Activated CD4-positive, alpha-beta T cell treated with anti-CD3 and anti-CD28 coated beads for 36 hours (primary cell): ENCODE measurements at places on chromosomes 12 and 14.
A peak's percentile ranks its signal among the peaks of the same experiment; 100 is the strongest.

- H3K36me3 ChIP-seq: no peaks in the 10 kb centered on the region
- peaks cover 4% of the 10 kb centered on the region for H3K27me3 ChIP-seq
- no peak for DNase-seq
- H3K4me1 ChIP-seq: no peaks in the 10 kb centered on the region
- H3K27ac ChIP-seq: no peak overlapping the region
Observed at GRCh38 chr14:59176765-59177164, 11.7 kb upstream of the DAAM1 start.

- no peak for DNase-seq
- H3K4me1 ChIP-seq: no peaks in the 10 kb centered on the region
- H3K27me3 ChIP-seq: no peaks in the 10 kb centered on the region
- H3K27ac ChIP-seq: no peak overlapping the region
Observed at GRCh38 chr12:8779281-8779680, 43.1 kb upstream of the A2ML1 start.

DNA sequence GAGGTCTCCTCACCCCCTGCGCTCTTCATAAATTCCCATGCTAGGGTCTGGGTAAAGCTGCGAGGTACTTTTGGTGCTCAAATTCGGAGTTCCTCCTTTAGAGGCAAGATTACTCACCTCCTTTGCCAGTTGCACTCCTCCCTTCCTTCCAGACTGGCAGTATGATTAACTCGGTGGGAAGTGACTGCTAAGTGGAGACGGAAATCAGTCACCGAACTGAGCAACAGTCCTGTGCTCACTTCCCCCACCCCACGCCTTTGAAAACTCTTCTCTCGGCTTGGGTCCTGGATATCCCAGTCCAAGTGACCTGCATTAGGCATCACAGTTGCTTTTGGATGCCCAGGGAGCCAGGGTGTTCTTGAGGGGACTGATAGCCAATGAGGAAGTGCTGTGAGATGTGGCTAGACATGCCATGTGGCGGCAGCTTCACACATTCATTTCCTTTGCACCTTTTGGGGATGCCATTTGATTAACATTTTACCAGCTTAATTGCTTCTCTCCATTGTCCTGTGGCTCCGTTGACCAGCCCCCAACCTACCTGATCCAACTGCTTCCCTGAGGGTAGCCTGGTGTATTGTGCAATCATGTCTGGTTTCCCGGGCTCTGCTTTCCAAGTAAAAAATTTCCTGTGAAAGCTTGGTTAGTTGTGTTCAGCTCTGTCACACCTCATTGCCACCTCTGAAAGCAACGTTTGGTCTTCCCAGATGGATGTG is 840 bp downstream of the PNP start:
- peaks cover 50% of the 10 kb centered on the region for H3K36me3 ChIP-seq
- DNase-seq: peak; percentile 78
- H3K4me3 ChIP-seq: peak overlapping the region; percentile 91

GRCh38 chr12:118430516-118430915 is 54.2 kb downstream of the SUDS3 start:
- peaks cover 10% of the 10 kb centered on the region for H3K36me3 ChIP-seq
- no peak overlapping the region for H3K4me3 ChIP-seq
- DNase-seq: no peak
- no peaks in the 10 kb centered on the region for H3K4me1 ChIP-seq

DNA sequence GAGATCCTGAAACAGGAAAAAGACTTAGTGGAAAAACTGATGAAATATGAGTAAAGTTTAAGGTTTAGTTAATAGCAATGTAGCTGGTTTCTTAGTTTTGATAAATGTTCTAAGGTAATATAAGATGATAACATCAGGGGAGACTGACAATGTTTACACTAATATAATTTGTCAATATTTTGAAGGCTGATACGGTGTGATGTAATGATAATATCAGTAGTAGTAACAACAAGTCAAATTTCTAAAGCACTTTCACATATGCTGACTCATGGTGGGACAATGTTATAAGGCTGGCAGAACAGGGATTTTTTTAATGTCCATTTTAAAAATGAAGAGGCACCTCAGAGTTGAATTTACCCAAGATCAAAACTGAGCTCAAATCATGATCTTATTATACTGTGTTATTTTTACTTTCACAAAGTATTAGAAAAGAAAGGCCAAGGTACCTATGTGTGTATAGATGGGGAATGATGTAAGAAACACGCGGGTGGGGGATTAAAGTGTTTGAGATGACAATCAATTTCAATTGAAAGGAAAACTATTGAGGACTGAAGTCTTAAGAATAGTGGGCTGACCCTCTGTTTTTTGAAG is 2.4 kb upstream of the FLRT2 start:
- no peak overlapping the region for H3K27ac ChIP-seq
- H3K36me3 ChIP-seq: no peaks in the 10 kb centered on the region
- H3K4me3 ChIP-seq: no peak overlapping the region
- H3K4me1 ChIP-seq: peaks cover 13% of the 10 kb centered on the region
- DNase-seq: no peak

DNA sequence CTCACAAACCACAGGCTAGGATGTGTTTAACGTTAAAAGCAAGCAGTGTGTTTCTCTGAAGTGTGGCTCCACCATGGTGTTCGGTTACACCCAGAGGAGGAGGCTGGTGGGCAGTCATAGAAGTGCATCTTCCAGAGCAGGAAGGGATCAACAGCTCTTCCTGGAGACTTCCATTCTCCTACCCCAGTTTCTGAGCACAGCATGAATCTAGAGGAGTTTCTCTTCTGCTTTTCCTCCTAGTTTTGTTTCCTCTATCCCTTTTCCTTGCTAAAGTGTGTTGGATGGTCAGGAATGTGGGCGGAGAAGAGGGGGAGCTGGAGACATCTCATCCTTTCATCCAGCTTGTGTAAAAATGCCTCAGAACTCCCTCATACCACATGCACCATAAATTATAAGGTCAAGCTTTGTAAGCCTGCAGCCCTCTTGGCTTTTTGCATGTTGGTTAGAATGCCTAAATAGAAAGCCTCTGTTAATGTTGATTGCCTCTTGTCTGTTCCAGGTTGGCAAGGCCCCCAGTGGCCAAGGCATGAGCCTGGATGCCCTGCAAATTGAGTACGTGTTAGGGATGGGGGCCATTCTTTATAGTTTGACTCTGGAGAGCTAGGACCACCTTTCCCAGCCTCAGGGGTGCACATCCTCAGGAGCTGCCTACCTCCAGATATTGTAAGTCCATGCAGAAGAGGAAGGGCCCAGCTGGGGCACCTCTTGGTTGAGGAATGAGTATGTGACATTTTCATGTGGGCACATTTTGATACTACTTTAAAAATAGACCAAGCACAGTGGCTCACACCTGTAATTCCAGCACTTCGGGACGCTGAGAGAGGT is 4.0 kb upstream of the CKAP4 start:
- no peak overlapping the region for H3K27ac ChIP-seq
- H3K36me3 ChIP-seq: no peaks in the 10 kb centered on the region
- no peaks in the 10 kb centered on the region for H3K27me3 ChIP-seq
- H3K4me3 ChIP-seq: no peak overlapping the region

GRCh38 chr12:47941871-47942613 is 21.4 kb upstream of the TMEM106C start:
- DNase-seq: peak; percentile 60
- H3K27ac ChIP-seq: no peak overlapping the region
- H3K4me1 ChIP-seq: peaks cover 4% of the 10 kb centered on the region
- no peak overlapping the region for H3K4me3 ChIP-seq
- H3K27me3 ChIP-seq: peaks cover 16% of the 10 kb centered on the region
- no peaks in the 10 kb centered on the region for H3K36me3 ChIP-seq

- H3K27me3 ChIP-seq: no peaks in the 10 kb centered on the region
- H3K4me1 ChIP-seq: no peaks in the 10 kb centered on the region
- H3K4me3 ChIP-seq: no peak overlapping the region
- H3K36me3 ChIP-seq: no peaks in the 10 kb centered on the region
Observed at GRCh38 chr12:90794212-90794611, 160.8 kb downstream of the CCER1 start.

- no peaks in the 10 kb centered on the region for H3K4me1 ChIP-seq
- DNase-seq: no peak
- no peak overlapping the region for H3K4me3 ChIP-seq
- H3K27me3 ChIP-seq: no peaks in the 10 kb centered on the region
- H3K36me3 ChIP-seq: no peaks in the 10 kb centered on the region
- H3K27ac ChIP-seq: no peak overlapping the region
Observed at GRCh38 chr12:129605666-129606065, 298.2 kb downstream of the TMEM132D start.

DNA sequence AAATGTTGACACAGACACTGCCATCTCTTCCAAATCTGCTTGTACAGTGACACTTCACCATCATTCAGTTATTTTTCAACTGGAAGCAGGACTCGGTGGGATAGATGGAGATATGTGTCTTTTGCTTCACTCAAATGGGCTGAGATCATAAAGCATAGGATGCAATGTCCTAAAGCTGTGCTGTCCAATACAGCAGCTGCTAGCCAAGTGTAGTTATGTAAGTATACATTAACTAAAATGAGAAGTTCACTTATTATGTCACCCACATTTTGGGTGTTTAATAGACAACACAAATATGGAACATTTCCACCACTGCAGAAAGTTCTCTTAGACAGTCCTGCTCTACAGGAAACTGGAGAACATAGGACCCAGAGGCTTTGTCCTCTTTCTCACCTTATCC is 43.6 kb downstream of the AREL1 start:
- peaks cover 13% of the 10 kb centered on the region for H3K4me1 ChIP-seq
- peaks cover 35% of the 10 kb centered on the region for H3K36me3 ChIP-seq
- no peak overlapping the region for H3K27ac ChIP-seq
- no peak for DNase-seq
- H3K4me3 ChIP-seq: no peak overlapping the region
- no peaks in the 10 kb centered on the region for H3K27me3 ChIP-seq

DNA sequence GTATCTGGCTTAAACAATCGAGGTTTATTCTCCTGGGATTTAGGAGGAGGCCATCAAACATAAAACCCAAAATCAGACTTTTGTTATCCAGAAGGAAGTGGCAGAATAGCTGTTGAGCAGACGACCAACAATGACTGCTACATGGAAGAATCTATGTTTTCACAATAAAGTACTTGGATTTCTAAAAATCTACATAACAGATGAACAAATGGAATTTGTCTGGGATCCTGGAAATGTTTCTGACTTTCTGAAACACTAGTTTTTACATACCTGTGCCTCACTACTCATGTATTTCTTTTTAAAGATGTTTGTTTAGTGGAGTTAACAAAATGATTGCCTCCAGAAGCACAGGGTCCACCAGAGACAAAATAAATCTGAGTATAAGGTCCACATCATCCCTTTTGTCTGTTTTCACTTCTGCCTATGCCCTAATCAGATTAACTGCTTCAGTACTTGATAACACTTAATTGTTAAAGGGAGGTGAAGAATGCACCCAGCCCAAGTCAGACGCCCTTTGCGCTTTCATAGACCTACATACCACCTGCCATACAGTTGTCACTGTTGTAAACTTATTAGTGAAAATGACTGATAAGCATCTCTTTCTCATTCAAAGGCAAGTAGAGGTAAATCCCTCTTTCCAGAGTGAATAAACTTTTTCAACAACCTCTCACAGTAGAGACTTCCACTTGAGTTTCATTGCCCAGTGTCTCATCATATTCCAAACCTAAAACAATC is 164.6 kb downstream of the EGLN3 start:
- no peaks in the 10 kb centered on the region for H3K36me3 ChIP-seq
- H3K4me3 ChIP-seq: no peak overlapping the region
- peaks cover 2% of the 10 kb centered on the region for H3K4me1 ChIP-seq

- peaks cover 35% of the 10 kb centered on the region for H3K36me3 ChIP-seq
- no peak overlapping the region for H3K27ac ChIP-seq
- H3K27me3 ChIP-seq: no peaks in the 10 kb centered on the region
Observed at GRCh38 chr12:64461634-64462414, 9.9 kb downstream of the TBK1 start.

GRCh38 chr12:111311011-111311410 is 57.9 kb downstream of the PHETA1 start:
- peaks cover 9% of the 10 kb centered on the region for H3K4me1 ChIP-seq
- H3K27ac ChIP-seq: no peak overlapping the region
- H3K4me3 ChIP-seq: no peak overlapping the region
- no peaks in the 10 kb centered on the region for H3K36me3 ChIP-seq
- peaks cover 4% of the 10 kb centered on the region for H3K27me3 ChIP-seq

- no peak overlapping the region for H3K27ac ChIP-seq
- H3K4me1 ChIP-seq: peaks cover 11% of the 10 kb centered on the region
- H3K27me3 ChIP-seq: no peaks in the 10 kb centered on the region
- no peak overlapping the region for H3K4me3 ChIP-seq
- no peak for DNase-seq
Observed at GRCh38 chr12:107511292-107511691, 174.3 kb upstream of the PWP1 start.

GRCh38 chr12:114961491-114961890 is 277.5 kb upstream of the TBX3 start:
- no peak for DNase-seq
- H3K36me3 ChIP-seq: no peaks in the 10 kb centered on the region
- no peak overlapping the region for H3K27ac ChIP-seq
- H3K4me3 ChIP-seq: no peak overlapping the region

DNA sequence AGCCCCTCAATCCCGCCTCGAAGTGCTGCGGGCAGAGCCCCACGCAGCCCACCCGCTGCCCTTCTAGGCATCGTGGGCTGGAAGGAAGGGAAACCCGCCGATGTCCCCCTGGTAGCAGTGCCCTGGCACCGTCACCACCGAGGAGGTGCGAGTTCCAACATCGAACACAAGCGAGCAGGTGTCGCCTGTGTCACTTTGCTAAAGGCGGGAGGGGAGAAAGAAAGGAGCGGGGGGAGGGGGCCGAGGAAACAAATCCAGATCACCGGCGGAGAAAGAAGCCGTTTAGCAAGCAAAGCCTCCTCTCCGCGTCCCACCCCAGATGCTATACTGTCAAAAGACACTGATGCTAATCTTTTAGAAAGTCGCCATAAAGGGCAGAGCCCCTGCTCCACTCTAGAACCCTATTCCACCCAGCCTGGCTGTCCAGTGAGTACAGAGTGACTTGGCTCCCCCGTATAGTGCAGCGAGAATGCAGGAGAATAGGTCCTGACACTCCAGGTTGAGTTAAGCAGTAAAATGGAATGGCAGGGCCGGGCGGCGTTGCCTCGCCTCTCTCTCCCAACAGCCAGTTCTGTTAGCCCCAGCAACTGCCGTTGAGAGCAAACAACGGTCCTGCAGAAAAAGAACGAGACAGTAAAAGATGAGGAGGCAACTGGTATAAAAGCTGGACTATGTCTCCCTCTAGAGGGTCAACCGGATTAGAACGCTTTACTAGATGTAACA is 67.9 kb upstream of the USP15 start:
- peak overlapping the region; percentile 71 for H3K4me3 ChIP-seq
- no peak overlapping the region for H3K27ac ChIP-seq
- peaks cover 36% of the 10 kb centered on the region for H3K27me3 ChIP-seq
- H3K36me3 ChIP-seq: no peaks in the 10 kb centered on the region
- DNase-seq: peak; percentile 62

DNA sequence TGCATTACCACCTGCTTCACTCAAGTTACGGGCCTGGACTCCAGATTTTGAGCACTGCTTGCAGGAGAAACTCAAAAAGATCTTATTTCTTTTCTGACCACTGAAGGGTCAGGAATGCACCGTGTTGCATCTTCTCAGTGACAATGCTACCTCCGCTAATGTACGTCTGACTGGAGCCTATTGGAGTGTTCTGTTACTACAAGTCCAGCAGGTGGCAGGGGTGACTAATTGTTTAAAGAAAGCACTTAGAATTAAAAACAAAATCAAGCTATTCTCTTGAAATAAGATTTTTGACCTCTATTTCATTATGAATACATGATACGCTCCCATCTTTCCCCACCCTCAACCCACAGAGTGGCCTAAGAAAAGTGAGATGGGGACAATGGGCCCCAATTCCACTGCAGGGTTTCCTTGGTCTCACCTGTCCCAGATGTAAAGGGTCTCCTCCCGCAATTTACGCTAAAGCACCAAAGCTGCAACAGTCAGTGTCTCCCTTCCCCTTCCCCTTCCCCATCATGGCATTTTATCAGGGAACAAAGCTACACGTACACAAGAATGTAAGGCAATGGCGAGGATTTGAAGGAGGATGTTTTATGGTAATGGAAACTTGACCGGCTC is 2.2 kb downstream of the TBPL2 start:
- H3K36me3 ChIP-seq: no peaks in the 10 kb centered on the region
- DNase-seq: peak; percentile 39
- no peaks in the 10 kb centered on the region for H3K27me3 ChIP-seq
- peaks cover 18% of the 10 kb centered on the region for H3K4me1 ChIP-seq
- H3K27ac ChIP-seq: no peak overlapping the region
- H3K4me3 ChIP-seq: no peak overlapping the region
